Nephron progenitor cell (in vitro differentiated cells): ENCODE measurements at places on chromosomes 16 and 17.
A peak's percentile ranks its signal among the peaks of the same experiment; 100 is the strongest.

GRCh38 chr17:45098869-45099616 is 33.3 kb downstream of the PLCD3 start:
- no peak overlapping the region for H3K4me3 ChIP-seq
- H3K27me3 ChIP-seq = no peaks in the 10 kb centered on the region
- H3K4me1 ChIP-seq = peaks cover 12% of the 10 kb centered on the region
- peak overlapping the region; percentile 86 for H3K27ac ChIP-seq
- DNase-seq = peak; percentile 93
- H3K36me3 ChIP-seq = peaks cover 59% of the 10 kb centered on the region

DNA sequence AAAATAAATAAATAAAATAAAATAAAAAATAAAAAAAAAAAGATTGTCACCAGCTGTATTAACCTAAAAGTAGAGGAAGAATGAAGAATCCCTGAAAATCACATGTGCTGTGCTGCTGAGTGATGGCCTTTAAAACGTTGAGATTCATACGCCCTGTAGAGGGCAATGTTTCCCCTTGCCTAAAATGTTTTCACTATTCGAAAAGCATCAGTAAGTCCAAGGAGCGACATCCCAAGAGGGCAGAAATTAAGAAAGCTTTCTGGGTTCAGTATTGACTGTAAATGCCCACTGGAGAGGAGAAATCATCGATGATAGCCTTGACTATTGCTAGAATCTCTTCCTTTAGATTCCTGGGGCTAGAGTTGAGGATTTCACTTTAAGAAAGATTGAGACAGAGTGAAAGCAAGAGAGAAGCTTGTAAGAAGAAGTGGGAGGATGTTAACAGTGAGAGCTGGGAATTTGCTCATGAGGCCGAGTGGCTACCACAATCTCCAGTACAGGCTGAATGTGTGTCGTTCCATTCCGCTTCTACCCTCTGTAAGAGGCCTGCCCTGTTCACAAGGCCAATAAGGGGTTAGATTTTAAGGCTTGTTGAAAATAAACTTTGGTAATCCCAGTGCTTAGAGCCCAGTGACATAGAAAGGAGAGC is 170.8 kb upstream of the FAM20A start:
- peaks cover 15% of the 10 kb centered on the region for H3K4me1 ChIP-seq
- H3K4me3 ChIP-seq = no peak overlapping the region
- H3K27ac ChIP-seq = no peak overlapping the region
- no peaks in the 10 kb centered on the region for H3K36me3 ChIP-seq

- no peaks in the 10 kb centered on the region for H3K36me3 ChIP-seq
- peaks cover 44% of the 10 kb centered on the region for H3K27me3 ChIP-seq
- H3K4me3 ChIP-seq = no peak overlapping the region
- H3K4me1 ChIP-seq = no peaks in the 10 kb centered on the region
- no peak for DNase-seq
Observed at GRCh38 chr16:55403464-55403863, 75.5 kb upstream of the MMP2 start.

DNA sequence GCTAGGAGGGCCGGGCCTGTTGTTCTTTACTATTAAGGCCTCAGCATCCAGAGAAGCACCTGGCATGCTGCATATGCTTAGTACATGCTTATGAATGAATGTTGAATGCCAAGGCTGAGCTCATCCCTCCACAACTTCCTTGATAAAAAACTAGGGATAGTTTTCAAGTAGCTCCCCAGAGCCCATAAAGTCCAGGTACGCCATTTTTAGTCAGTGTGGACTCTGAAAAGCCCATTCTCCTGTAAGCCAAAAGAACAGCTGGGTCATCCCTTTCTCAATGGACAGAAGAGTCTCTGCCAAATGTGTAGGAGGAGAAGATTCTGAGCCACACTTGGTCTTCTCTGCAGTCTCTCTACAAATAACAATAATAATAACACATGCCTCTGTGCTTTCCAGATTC is 8.9 kb upstream of the ITGB3 start:
- no peak for DNase-seq
- peaks cover 37% of the 10 kb centered on the region for H3K27me3 ChIP-seq
- no peak overlapping the region for H3K4me3 ChIP-seq
- H3K4me1 ChIP-seq = peaks cover 2% of the 10 kb centered on the region
- no peaks in the 10 kb centered on the region for H3K36me3 ChIP-seq

GRCh38 chr17:80382446-80382845 is 32.5 kb upstream of the ENDOV start:
- no peaks in the 10 kb centered on the region for H3K27me3 ChIP-seq
- peaks cover 8% of the 10 kb centered on the region for H3K36me3 ChIP-seq
- DNase-seq = no peak
- H3K4me3 ChIP-seq = no peak overlapping the region
- H3K27ac ChIP-seq = no peak overlapping the region
- peaks cover 5% of the 10 kb centered on the region for H3K4me1 ChIP-seq

GRCh38 chr17:64130559-64131001 is 636 bp upstream of the ERN1 start:
- peaks cover 24% of the 10 kb centered on the region for H3K27me3 ChIP-seq
- peak overlapping the region; percentile 77 for H3K4me3 ChIP-seq
- peaks cover 47% of the 10 kb centered on the region for H3K4me1 ChIP-seq
- DNase-seq = no peak
- H3K27ac ChIP-seq = no peak overlapping the region

DNA sequence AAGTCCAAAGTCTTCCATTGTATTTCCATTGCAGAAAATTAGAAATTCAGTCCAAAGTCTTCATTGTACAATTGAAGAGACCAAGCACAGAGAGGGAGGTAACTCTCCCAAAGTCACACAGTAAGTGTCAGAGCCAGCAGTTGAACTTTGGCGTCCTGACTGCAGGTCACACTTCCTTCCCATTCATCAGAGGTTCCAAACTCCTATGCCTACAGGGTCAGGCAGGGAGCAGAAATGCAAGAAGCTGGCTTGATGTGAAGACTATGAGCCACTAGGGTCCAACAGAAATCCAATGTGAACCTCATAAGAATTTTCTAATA is 44.7 kb upstream of the GRIN2A start:
- H3K4me1 ChIP-seq = peaks cover 57% of the 10 kb centered on the region
- DNase-seq = no peak
- peaks cover 4% of the 10 kb centered on the region for H3K36me3 ChIP-seq
- no peak overlapping the region for H3K4me3 ChIP-seq
- H3K27me3 ChIP-seq = peaks cover 8% of the 10 kb centered on the region
- peak overlapping the region; percentile 5 for H3K27ac ChIP-seq

- peaks cover 3% of the 10 kb centered on the region for H3K27me3 ChIP-seq
- no peak overlapping the region for H3K27ac ChIP-seq
- H3K36me3 ChIP-seq = no peaks in the 10 kb centered on the region
- H3K4me3 ChIP-seq = no peak overlapping the region
Observed at GRCh38 chr17:44901411-44901921, 2.2 kb upstream of the EFTUD2 start.

DNA sequence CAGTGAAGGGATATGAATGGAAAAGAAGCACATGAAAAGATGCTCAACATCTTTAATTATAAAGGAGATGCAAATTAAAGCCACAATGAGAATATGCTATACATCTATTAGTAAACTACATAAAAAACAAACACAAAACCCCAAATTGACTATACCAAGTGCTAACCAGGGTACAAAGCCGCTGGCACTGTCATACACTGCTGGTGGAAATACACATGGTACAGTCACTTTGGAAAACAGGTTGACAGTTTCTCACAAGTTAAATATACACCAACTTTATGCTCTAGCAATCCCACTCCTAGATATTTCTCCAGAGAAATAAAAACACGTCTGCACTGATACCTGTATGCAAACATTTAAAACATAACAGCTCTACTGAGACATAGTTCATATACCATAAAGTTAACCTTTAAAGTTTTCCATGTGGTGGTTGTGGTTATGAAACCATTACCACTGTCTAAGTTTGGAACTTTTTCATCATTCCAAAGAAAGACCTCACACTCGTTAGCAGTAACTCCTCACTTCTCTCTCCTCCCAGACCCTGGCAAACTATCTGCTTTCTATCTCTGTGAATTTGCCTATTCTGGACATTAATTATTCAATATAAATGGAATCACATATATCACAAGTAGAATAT is 42.7 kb downstream of the ADGRG5 start:
- no peak overlapping the region for H3K27ac ChIP-seq
- no peaks in the 10 kb centered on the region for H3K4me1 ChIP-seq

- DNase-seq = no peak
- peaks cover 9% of the 10 kb centered on the region for H3K27me3 ChIP-seq
- no peak overlapping the region for H3K27ac ChIP-seq
- peaks cover 9% of the 10 kb centered on the region for H3K4me1 ChIP-seq
- no peak overlapping the region for H3K4me3 ChIP-seq
Observed at GRCh38 chr16:4198816-4199215, 43.1 kb downstream of the SRL start.

DNA sequence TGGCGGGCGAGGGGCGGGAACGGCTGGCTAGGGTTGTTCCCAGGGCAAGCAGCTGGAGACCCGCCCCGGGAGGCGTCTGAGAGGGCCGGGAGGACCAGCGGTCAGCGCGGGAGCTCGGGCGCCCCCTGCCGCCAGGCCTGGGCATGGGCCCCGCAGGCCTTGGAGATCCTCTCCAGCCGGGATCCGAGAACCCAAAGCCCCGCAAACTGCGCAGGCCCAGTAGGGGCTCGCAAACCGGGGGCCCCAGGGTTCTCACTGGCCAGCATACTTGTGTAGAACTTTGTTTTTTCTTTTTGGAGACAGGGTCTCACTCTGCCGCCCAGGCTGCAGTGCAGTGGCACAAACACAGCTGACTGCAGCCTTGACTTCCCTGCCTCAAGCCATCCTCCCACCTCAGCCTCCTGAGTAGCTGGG is 20.8 kb upstream of the ZNF423 start:
- no peak overlapping the region for H3K4me3 ChIP-seq
- peaks cover 24% of the 10 kb centered on the region for H3K4me1 ChIP-seq
- H3K27me3 ChIP-seq = peaks cover 6% of the 10 kb centered on the region
- no peak overlapping the region for H3K27ac ChIP-seq

GRCh38 chr16:76343769-76344168 is 66.6 kb downstream of the CNTNAP4 start:
- H3K36me3 ChIP-seq = no peaks in the 10 kb centered on the region
- peaks cover 7% of the 10 kb centered on the region for H3K4me1 ChIP-seq
- no peak overlapping the region for H3K27ac ChIP-seq
- H3K27me3 ChIP-seq = no peaks in the 10 kb centered on the region

GRCh38 chr17:2388020-2388682 is 12.7 kb downstream of the MNT start:
- H3K27ac ChIP-seq = peak overlapping the region; percentile 77
- peaks cover 10% of the 10 kb centered on the region for H3K36me3 ChIP-seq
- H3K27me3 ChIP-seq = peaks cover 2% of the 10 kb centered on the region
- H3K4me3 ChIP-seq = peak overlapping the region; percentile 11
- H3K4me1 ChIP-seq = peaks cover 83% of the 10 kb centered on the region

DNA sequence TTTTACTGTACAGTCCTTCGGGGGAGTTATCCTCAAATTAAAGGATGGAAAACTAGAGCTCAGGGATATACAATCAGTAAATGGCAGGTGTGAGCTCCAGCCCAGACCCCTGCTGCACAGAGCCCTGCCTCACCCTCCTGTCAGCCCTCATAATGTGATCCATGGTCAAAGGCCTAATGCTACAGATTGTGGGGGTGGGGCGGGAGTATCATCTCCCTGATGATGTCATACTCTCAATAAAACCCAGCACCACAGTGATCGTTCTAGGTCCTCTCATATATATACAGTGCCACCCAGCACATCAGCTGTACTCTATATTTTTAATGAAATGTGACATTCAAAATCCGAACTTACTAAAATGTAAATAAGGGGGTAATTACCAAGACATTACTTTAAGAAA is 61.5 kb downstream of the SLC39A11 start:
- H3K4me3 ChIP-seq = no peak overlapping the region
- DNase-seq = no peak
- no peaks in the 10 kb centered on the region for H3K36me3 ChIP-seq
- H3K27ac ChIP-seq = peak overlapping the region; percentile 25
- H3K4me1 ChIP-seq = peaks cover 23% of the 10 kb centered on the region
- H3K27me3 ChIP-seq = peaks cover 6% of the 10 kb centered on the region

DNA sequence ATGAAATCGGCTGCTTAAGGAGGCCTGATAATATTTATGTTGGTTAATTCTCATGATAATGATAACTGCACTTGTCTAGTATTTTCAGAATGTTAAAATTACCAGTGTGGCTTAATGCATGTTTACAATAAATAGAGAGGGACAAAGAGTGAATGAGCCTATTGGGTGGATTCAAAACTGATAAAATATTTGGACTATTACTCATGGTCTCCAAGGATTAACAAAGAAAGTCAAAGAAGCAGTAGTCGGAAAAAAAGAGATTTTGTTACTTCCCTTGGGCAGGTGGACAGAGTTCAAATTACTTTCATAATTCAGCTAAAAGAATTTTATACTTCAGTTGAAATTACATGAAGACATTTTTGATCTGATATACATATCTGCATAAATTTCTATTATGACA is 258.2 kb upstream of the PMFBP1 start:
- H3K4me1 ChIP-seq = no peaks in the 10 kb centered on the region
- H3K36me3 ChIP-seq = peaks cover 20% of the 10 kb centered on the region
- H3K4me3 ChIP-seq = no peak overlapping the region
- no peak overlapping the region for H3K27ac ChIP-seq

GRCh38 chr16:68384288-68385161 is 63.8 kb downstream of the SMPD3 start:
- peaks cover 56% of the 10 kb centered on the region for H3K4me1 ChIP-seq
- no peaks in the 10 kb centered on the region for H3K36me3 ChIP-seq
- peak overlapping the region; percentile 38 for H3K27ac ChIP-seq
- DNase-seq = no peak
- no peaks in the 10 kb centered on the region for H3K27me3 ChIP-seq
- H3K4me3 ChIP-seq = no peak overlapping the region

DNA sequence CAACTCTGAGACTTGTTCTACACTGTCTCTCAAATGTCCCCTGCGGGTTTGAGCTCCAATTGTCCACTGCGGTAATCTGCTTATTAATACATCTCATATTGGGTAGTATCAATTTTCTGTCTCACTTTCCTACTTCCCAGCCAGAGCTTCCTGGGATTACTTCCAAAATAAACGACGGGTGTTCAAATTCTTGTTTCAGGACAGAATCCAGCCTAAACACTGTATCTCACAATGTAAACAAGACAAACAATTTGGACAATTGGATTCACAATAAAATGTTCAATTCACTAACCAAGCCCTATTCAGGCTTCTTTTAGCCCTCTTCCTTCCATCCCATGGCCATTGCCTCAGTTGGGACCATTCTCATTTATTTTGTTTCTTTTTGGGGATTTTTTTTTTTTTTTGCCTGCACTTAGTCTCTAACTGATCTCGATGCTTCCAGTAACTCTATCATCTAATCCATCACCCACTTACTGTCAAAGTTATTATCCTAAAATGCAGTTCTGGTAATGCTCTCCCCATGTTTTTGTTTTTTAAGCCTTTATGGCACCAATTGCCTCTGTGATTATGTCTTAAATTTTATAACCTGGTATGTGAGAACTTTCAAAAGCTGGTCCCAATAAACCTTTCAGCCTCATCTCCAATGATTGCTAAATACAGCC is 2.0 kb upstream of the VAT1L start:
- H3K27me3 ChIP-seq = peaks cover 55% of the 10 kb centered on the region
- peaks cover 28% of the 10 kb centered on the region for H3K4me1 ChIP-seq
- DNase-seq = no peak
- no peak overlapping the region for H3K27ac ChIP-seq
